ENCODE measurements at places on chromosomes 3 and 15. TPM values are rescaled to one million over a fixed set of nuclear protein-coding genes. Genes with fewer than 3 reads are reported as not detected.

KCNAB1 gene
- total RNA-seq: 4.2 TPM

FAM81A gene
- 0.52 TPM for total RNA-seq

WDR93 gene
- not detected for total RNA-seq

IMPG2 gene
- total RNA-seq: 2.6 TPM

TKT gene
- 67.8 TPM for total RNA-seq

SEMA3F gene
- total RNA-seq: 2.1 TPM

DPPA2 gene
- not detected for total RNA-seq

PLIN1 gene
- total RNA-seq: 39.7 TPM

HYAL1 gene
- total RNA-seq: 2.6 TPM
